ENCODE measurements at places on chromosomes 1 and 21.
A peak's percentile ranks its signal among the peaks of the same experiment; 100 is the strongest.

GRCh38 chr1:108502138-108502537 is 52.0 kb downstream of the NBPF6 start:
- DNase-seq: no peak

DNA sequence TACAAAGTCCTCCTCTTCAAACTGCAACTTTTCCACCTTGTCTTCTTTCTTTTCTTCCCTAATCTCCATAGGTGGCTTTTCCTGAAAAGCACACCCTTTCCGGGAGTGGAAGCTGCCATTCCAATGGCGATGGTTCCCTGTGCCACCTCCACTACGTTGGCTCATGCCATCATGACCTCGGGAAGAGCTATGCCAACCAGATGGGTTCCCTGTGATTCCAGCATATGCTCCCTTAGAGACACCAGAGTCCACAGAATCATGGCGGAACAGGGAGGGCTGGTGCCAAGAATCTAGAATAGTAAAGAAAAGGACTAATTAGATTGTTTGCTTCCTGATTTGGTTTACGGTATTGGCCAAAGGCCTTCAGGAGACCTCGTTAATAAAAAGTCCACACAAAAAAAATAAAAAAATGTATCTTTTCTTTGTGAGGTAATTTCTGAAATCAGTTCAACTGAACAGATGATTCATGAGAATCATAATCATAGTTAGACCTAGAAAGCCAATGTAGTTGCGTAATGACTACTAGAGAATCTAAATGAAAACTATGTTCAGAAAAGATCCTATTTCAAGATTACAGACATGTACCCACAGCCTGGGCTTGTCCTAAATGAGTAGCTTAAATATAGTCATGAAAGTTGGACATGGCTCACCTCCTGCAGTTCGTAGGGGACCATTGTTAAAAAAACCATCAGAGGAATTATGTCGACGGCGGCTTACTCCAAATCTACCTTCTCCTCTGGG is 30.9 kb upstream of the CCDC17 start:
- DNase-seq: no peak

GRCh38 chr1:65478379-65479026 is 58.0 kb downstream of the LEPR start:
- no peak for DNase-seq

GRCh38 chr21:36282568-36283230 is 37.3 kb upstream of the MORC3 start:
- DNase-seq: no peak

DNA sequence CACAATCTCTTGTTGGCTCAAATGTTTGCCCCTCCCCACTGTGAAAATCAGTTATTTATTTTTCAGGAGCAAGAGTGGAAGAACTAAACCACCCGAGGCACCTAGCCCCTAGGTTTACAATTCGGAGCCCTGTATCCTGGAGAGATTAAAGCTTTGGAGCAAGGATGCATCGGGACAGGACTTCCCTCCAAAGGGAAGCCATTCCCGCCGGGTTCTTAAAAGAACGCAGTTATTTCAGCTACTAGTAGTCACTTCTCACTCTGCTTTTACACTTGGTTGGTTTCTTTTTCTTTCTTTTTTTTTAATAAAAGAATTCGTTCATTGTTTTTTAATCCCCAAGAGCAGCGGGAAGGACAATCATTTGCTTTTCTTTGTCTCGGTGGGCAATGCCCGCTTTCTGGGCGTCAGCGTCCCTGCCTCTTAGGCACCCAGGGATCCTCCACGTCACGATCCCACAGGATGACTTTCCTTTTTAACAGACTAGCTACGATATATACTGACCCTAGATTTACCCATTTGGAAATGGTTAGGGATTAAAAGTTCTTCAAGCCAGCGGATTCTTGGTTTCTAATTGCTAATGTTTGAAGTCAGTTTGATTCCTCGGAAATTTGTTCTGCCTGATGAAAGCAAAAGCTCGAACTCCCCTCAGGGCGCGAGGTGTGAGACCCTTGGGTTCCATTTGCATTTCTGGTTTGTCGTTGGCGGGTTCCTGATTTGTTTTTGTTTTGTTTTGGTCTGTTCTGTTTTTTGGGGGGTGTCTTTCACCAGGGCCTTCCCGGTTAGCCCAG is 9.0 kb downstream of the TBX15 start:
- no peak for DNase-seq

DNA sequence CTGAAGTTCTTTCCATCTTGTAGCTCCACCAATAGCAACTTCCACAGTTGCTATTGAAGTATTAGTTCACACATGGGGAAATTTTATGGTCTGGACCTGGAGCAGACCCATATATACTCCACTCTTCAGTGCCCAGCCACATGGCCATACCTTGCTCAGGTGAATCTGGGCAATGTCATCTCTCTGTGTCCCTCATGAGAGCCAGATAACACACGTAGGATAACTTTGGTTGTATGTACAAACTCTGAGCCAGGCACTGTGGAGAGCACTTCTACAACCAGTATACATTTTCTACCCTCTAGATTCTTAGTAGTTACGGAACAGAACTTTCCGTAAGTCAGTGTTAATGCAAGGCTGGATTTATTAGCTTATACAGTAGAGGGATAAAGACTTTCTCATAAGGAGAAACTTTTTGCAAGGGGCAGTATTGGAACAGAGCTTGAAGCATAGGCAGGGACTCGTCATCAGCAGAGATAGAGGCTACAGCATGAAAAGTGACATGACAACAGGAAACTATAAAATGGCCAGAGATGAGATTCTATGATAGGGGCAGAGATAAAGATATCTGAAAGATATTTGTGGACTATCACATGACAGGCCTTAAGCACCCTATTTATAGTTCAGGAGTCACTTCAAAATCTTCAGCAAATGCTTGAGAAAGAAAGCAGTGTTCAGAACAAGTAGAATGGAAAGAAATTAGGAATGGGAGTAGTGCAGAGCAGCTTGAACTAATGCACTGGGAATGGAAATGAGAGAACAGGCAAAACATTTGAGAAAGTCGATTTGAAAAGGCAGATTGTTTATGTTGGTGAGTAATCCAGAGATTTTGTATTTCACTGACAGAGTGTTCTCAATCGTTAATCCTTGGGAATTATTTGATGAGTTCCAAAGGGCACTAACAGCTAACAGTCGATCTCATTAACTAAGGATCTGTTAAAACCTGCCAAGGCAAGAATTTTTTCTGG is 481.8 kb downstream of the USP25 start:
- peak; percentile 82 for DNase-seq

GRCh38 chr1:154843636-154844296 is 26.3 kb downstream of the KCNN3 start:
- no peak for DNase-seq

GRCh38 chr1:36115200-36115669 is 9.8 kb downstream of the COL8A2 start:
- DNase-seq: no peak

DNA sequence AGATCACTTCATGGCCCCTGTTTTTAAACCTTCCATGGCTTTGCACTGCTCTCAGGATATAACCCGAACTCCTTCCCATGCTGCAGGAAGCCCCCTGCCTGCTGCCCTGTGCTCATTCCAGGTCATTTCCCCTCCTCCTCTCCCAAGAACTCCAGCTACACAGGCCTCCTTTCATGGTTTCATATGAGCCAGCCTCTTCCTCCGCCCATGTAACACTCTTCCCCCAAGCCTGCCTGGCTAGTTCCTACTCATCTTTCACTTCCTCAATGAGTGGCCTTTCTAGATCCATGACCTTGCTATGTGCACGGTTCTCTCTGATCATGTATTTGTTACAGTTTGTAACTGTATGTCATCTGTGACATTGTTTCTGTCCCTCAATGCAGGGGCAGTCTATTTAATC is 3.1 kb upstream of the NCF2 start:
- no peak for DNase-seq

DNA sequence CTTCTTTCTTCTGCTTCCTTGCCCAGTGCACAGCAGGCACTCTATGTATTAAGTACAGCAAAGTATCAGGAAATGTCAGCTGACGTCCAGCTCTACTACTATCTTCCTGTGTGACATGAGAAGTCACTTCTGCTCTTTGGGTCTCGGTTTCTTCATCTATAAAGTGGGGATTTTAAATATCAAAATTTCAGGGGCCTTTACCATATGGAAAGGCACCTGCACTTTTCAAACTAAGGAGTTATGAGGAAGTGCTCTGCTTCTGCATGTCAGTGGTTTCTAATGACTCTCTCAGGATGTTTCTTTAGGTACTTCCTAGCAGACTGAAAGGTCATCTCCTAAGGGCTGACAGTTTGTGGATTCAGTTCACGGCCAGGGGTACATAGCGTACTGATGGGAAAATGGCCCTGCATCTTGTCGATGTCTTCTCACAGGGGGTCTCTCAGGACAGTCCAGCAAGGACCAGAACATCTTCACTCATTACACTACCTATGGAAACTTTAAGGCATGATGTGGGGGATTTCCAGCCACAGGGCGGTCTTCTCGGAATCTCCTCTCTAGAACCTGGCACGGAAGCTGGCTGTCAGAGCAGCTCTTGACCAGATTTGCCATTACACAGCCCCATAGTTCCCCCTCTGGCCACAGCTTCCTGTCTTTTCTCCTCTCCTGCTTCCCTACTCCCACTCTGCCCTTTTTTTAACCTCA is 42.0 kb upstream of the MTF1 start:
- DNase-seq: no peak

GRCh38 chr1:17196496-17197185 is 8.3 kb upstream of the PADI1 start:
- DNase-seq: no peak

DNA sequence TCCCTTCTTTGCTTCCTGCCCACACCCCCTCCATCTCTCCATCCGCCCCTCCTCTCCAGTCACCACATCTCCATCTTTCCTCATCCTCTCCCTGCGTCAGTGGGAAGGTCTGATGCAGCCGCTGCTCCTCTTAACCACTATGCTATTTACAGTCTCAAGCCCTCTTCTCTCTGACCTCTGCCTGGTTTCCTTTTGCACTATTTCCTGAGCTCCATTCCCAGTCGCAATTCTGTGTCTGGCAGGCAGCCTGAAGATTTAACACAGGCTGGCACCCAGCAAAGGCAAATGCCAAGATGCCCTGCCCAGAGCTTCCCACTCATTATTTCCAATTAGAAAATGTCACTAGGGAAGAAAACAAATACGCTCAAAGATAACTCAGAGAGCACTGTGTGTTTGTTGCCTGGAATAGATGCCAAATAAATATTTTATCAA is 89.6 kb upstream of the LPGAT1 start:
- no peak for DNase-seq

DNA sequence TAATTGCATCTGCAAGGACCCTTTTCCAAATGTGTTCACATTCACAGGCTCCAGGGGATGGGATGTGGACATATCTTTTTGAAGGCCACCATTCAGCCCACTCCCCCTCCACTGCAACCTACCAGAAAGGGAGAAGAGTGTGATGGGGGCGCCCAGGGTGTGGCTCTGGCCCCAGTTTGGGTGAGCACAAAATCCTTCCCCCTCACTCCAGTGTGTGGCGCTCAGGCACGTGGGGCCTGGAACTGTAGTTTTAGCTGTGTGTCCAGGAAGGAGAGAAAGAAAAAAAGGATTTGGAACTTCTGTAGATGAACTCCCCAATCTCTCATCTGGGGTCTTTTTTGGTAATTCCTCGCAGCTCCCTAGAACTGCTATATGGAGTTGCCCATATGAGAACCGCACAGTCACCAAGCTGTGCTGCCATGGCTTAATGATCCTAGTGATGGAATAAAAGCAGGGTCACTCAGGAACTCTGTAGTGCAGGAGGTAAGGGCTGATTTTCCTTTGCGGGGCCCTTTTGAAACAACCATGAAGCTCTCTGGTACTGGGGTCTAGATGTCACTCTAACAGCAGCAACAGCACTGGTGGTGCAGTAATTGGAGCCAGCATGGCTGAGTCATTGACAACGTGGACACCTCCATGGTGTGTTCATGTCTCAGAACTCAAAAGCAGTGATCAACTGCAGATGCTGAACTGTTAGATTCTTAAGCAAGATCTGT is 17.0 kb downstream of the AGT start:
- DNase-seq: no peak

- no peak for DNase-seq
Observed at GRCh38 chr1:152657677-152658076, 5.5 kb upstream of the LCE2D start.

- no peak for DNase-seq
Observed at GRCh38 chr1:94883691-94884090, 43.2 kb downstream of the CNN3 start.

GRCh38 chr1:85550784-85551516 is 29.6 kb upstream of the CCN1 start:
- DNase-seq: no peak

DNA sequence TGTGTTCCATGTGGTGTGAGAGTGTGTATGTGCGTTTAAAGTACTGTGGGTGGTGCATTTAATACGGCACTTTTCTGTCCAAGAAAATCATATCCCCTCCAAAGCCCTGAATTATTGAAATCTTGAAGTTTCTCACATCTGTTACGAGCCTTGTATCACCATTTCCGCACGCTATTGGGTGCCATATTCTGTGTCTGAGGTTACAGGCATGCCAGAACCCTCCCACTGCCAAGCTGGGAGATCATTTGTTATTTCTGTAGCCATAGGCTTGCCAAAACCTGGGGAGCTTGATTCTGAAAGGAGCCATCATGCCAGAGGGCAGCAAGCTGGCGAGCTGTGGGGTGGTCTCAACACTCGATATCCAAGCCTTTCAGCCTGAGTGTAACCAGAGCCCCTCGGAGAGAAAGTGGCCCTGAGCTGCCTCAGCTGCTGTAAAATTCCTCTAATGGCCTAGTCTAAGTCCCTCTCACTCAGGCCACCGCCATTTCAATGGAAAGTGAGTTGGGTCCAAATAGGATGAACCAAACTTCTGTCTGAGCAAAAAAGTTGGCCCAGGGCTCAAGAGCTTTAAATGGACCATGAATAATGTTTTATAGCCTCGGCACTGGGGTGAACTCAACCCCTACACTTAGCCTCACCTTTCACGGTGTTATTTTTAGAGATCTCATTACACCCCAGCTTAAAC is 298.4 kb upstream of the DUSP10 start:
- DNase-seq: no peak

DNA sequence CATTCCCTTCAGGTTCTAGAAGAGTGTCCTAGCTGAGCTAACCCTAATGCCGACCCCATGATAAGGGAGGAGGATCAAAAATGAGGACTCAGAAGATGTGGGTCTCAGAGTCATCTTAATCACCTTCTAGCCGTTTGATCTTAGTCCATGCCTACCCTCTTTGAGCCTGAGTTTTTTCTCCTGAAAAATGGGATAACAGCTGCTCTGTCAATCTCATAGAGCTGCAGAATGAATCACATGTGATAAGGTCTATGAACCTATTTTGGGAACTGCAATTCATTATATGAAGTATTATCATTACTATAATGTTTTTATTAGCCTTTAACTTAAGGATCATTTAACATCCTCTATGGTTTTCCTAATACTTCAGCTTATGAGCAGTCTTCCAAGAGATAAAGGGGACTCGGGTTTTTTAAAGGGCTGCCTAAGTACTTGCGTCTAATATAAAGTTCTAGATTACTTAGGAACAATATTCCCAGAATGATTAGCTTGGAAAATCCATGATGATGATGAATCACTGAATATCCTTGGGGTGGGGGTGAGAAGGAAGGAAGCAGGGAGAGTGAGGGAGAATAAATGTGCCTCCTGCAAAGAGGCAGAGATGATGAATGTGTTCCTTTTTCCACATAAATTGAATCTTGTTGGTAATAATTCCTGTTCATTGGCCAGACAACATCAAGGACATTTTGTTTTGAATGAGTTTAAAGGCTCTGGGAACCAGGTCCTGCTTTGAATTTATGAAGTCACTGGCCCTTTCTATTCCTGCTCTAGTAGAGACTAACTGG is 66.8 kb downstream of the COLGALT2 start:
- no peak for DNase-seq

GRCh38 chr1:8182034-8182761 is 135.7 kb upstream of the SLC45A1 start:
- DNase-seq: no peak

- DNase-seq: no peak
Observed at GRCh38 chr1:204731985-204732575, 46.5 kb upstream of the LRRN2 start.

GRCh38 chr1:219517031-219517430 is 95.9 kb downstream of the ZC3H11B start:
- DNase-seq: peak; percentile 6
